ENCODE measurements at places on chromosomes 2 and 18. TPM values are rescaled to one million over a fixed set of nuclear protein-coding genes. Genes with fewer than 3 reads are reported as not detected.

- H3K4me3 ChIP-seq: no peak overlapping the region
- no peaks in the 10 kb centered on the region for H3K4me1 ChIP-seq
- no peak overlapping the region for H3K27ac ChIP-seq
- H3K27me3 ChIP-seq: peaks cover 10% of the 10 kb centered on the region
Measured at GRCh38 chr2:70920367-70920715, 15.4 kb upstream of the ATP6V1B1 start.

GRCh38 chr2:173286153-173286809 lies 68.4 kb upstream of the CDCA7 start:
- no peak for DNase-seq
- no peak overlapping the region for H3K27ac ChIP-seq

DNA sequence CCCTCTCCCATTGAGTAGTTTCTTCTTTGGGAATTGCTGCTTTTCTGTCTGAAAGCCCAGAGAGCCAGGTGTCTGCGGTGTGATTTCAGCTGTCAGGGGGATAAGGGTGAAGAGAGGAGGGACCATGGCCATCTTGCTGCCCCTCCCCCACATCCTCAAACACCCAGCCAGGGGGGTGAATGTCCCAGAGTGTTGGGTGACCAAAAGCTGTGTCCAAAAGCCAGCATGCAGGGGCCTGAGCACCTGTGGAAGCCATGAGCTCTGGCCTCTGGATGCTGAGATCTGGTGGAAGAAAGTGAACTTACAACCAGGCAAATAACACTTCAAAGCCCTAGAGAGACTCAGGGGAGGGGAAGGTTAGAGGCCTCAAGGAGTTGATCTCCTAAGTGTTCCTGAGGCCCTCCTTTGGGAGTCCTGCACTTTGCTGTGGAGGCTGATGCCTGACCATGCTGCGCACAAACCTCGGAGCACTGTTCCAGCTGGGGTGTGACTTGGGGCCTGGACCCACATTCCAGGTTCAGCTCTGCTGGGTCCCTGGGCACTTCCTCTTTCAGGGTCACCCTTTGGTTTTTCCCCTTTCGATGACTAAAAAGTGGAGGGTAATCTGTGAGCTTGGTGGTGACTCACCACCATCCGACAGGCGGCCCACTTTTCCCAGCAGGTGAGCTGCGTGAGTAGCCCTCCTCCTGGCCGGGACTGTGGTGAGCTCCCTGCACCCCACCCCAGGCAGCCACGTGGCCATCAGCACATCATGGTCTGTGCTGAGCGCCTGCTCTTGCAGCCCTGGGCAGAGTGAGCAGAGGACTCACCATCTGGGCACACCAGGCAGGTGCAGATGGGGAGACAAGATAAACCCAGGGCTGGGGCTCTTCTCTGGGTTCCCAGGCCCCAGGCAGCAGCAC lies 66.8 kb upstream of the FOSL2 start:
- no peaks in the 10 kb centered on the region for H3K27me3 ChIP-seq
- no peak for DNase-seq
- no peaks in the 10 kb centered on the region for H3K4me1 ChIP-seq
- H3K27ac ChIP-seq: no peak overlapping the region

GRCh38 chr2:25400576-25401216 lies 59.0 kb upstream of the DNMT3A start:
- no peaks in the 10 kb centered on the region for H3K27me3 ChIP-seq
- DNase-seq: no peak
- no peaks in the 10 kb centered on the region for H3K36me3 ChIP-seq
- H3K4me1 ChIP-seq: no peaks in the 10 kb centered on the region

DNA sequence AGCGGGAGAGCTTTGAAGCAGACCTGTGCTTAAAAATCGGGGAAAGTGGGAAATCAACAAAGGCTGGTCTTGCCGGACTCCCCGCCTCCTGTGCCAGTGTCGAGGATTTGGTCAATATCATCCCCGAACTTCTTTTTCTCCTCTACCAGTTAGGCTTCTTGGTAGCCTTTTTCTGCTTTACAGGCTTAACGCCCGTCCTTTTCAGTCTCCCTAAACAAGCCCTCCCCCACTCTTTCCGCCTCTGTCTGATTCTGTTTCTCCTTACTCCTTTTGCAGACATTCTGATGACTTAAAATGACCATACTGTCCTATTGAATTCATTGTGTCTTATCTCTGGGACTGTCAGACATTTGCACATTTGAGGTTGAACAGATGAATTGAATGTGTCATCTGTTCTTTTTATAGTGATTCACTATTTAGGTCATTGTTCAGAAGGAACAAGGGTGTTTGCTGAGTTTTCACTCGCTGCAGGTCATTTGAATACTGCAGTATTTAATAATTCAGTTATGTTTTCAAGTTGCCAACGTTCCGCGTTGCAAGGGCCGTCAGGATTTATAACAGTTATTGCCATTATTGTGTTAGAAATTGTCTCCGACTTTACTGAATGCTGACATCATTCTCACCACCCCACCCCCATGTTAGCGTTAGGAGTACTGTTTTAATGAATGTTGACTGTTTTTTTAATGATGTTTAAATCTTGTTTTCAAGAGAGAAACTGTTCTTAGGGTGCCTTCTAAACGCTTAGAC lies 1.1 kb downstream of the ITGAV start:
- H3K36me3 ChIP-seq: no peaks in the 10 kb centered on the region
- H3K4me3 ChIP-seq: peak overlapping the region; percentile 90
- H3K4me1 ChIP-seq: peaks cover 15% of the 10 kb centered on the region
- DNase-seq: no peak

The NRP2 gene
- polyA plus RNA-seq: not detected

DNA sequence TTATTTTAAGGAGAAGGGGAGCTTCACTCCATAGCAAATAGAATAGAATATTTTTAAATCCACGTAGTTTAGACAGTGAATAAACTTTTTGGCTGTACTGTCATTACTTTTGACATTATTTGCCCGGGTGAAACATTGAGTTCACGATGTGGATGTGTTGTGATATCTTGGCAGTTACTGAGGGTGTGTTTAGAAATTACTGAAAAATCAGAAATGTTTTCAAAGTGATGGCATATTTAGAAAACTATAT lies 769 bp upstream of the FAM98A start:
- H3K4me3 ChIP-seq: peak overlapping the region; percentile 87
- no peaks in the 10 kb centered on the region for H3K27me3 ChIP-seq

DNA sequence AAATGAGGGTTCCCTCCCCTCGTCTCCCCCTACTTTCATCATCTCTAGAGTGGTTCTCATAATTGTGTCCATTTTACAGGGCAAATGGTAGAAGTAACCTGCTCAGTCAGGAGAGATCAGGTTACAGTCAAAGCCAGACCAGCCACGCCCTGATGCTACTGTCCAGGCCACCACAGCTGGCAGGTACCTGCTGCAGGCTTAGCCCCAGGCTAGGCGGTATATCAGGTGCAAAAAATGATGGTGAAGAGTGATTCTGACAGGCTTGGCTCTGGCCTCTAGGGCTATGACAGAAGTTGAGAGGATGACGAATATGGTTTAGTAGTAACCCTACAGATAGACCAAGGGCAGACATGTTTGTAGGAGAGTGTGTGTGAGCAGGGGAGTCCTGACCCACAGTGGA lies 67.1 kb downstream of the HAUS1 start:
- no peaks in the 10 kb centered on the region for H3K27me3 ChIP-seq
- peaks cover 26% of the 10 kb centered on the region for H3K4me1 ChIP-seq
- H3K27ac ChIP-seq: no peak overlapping the region
- no peaks in the 10 kb centered on the region for H3K36me3 ChIP-seq

The TMEM17 gene
- polyA plus RNA-seq: not detected

The APOB gene
- polyA plus RNA-seq: not detected

GRCh38 chr2:224222291-224222690 lies 179.6 kb downstream of the FAM124B start:
- H3K4me3 ChIP-seq: no peak overlapping the region
- H3K27me3 ChIP-seq: no peaks in the 10 kb centered on the region
- H3K36me3 ChIP-seq: no peaks in the 10 kb centered on the region
- no peaks in the 10 kb centered on the region for H3K4me1 ChIP-seq
- H3K27ac ChIP-seq: no peak overlapping the region
- no peak for DNase-seq

The SLC35G4 gene
- polyA plus RNA-seq: not detected

The CCDC141 gene
- 3.9 TPM for polyA plus RNA-seq

- no peak for DNase-seq
- H3K27me3 ChIP-seq: no peaks in the 10 kb centered on the region
- H3K4me3 ChIP-seq: no peak overlapping the region
- no peak overlapping the region for H3K27ac ChIP-seq
- H3K36me3 ChIP-seq: no peaks in the 10 kb centered on the region
Measured at GRCh38 chr2:62147610-62148301, 48.2 kb upstream of the B3GNT2 start.

The SLC16A14 gene
- polyA plus RNA-seq: 0.13 TPM

DNA sequence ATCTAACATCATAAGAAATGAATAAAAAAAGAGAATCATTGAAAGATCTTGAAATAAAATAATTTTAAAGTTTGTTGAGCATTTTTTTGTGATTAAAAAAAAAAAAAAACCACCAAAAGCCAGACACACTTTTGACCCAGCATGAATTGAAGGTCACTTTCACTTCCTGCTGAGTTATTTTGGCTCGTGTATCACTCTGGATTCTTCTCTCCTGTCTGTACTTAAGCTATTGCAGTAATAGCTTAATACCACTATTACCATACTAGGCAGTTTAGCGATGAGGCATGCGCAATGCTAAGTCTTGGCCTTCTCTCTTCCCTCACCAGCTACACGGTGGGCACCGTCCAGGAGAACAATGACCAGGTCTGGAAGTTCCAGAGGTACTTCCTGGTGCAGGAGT lies 54.5 kb upstream of the SPP2 start:
- no peak overlapping the region for H3K4me3 ChIP-seq
- H3K27ac ChIP-seq: no peak overlapping the region
- peaks cover 33% of the 10 kb centered on the region for H3K4me1 ChIP-seq
- no peak for DNase-seq

The TOGARAM2 gene
- polyA plus RNA-seq: 2.5 TPM

DNA sequence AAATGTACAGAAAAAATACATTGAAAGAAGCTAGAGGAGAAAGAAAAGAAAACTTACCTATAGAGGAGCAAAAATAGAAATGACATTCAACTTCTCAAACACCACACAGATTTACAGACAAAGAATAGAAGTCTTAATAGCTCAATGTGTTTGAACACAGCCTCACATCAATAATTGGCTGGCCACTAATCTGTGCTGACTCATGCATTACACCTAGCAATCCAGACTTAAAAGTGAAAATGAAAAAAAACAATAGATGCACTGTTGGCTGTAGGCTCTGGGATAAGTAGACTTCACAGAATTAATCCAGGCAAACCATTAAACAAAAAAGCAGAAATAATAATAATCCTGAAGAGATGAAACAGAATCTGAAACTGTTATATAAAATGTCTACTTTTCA lies 961.3 kb upstream of the CELF4 start:
- H3K27ac ChIP-seq: no peak overlapping the region
- H3K4me1 ChIP-seq: no peaks in the 10 kb centered on the region
- DNase-seq: no peak
- no peak overlapping the region for H3K4me3 ChIP-seq
- no peaks in the 10 kb centered on the region for H3K27me3 ChIP-seq

The POTEI gene
- polyA plus RNA-seq: not detected

The HSBP1L1 gene
- 17.2 TPM for polyA plus RNA-seq

DNA sequence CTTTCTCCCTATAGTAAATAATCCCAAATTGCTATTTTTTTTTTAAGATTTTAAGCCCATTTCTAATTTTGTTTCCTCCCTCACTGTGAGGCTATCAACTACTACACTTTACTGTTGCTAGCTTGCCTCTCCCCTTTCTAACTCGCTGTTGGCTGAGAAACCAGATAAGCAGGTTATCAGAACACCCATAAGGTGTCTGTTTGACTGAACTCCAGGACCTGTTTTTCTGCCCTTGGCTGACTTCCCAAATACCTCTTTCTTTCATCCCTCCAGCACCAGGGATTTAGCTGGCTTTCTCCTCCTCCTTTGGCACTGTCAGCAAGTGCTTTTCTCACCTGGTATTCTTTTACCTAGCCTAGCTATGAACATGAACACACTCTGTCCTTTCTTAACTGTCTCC lies 11.1 kb downstream of the TRAK2 start:
- H3K27me3 ChIP-seq: no peaks in the 10 kb centered on the region
- no peak for DNase-seq
- no peak overlapping the region for H3K4me3 ChIP-seq
- peaks cover 18% of the 10 kb centered on the region for H3K4me1 ChIP-seq
- no peak overlapping the region for H3K27ac ChIP-seq

The ZAP70 gene
- polyA plus RNA-seq: 184 TPM

- no peak overlapping the region for H3K27ac ChIP-seq
- no peaks in the 10 kb centered on the region for H3K27me3 ChIP-seq
- H3K4me3 ChIP-seq: no peak overlapping the region
- no peaks in the 10 kb centered on the region for H3K36me3 ChIP-seq
- DNase-seq: no peak
- H3K4me1 ChIP-seq: no peaks in the 10 kb centered on the region
Measured at GRCh38 chr18:36702401-36703013, 126.3 kb downstream of the TPGS2 start.

The PRSS56 gene
- not detected for polyA plus RNA-seq

DNA sequence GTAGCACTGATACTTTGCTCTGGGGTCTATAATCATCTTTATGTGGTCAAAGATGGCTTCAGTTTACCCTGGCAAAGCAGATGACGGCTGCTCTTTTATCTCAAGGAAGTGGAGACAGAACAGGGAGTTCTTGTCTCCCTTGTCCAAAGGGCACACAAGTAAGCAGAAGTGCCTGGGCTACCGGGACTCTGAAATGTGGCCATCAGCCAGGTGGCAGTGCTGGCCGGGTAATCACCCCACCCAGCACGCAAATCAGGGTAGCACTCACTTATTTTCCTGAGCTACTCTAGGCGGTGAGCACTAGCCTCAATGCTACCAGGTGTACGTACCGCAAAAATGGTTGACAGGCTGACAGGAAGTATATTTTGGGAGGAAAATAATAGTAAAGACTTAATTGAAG lies 119.7 kb upstream of the ETAA1 start:
- no peaks in the 10 kb centered on the region for H3K4me1 ChIP-seq
- H3K4me3 ChIP-seq: no peak overlapping the region
- no peaks in the 10 kb centered on the region for H3K27me3 ChIP-seq
- H3K36me3 ChIP-seq: no peaks in the 10 kb centered on the region
- H3K27ac ChIP-seq: no peak overlapping the region

- no peaks in the 10 kb centered on the region for H3K4me1 ChIP-seq
- H3K4me3 ChIP-seq: no peak overlapping the region
- no peak for DNase-seq
- no peaks in the 10 kb centered on the region for H3K36me3 ChIP-seq
Measured at GRCh38 chr2:3672861-3673678, 15.1 kb downstream of the ALLC start.

DNA sequence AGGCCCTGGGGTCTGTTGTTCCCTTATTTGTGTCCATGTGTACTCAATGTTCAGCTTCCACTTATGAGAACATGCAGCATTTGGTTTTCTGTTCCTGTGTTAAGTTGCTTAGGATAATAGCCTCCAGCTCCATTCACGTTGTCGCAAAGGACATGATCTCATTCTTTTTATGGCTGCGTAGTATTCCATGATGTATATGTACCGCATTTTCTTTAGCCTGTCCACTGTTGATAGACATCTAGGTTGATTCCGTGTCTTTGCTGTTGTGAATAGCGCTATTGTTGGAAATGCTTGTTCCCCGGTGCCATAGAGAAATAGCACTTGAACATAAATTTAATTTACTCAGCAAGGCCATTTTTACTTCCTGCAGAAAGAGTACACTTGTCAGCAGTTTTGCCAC lies 51.3 kb upstream of the EPAS1 start:
- H3K27ac ChIP-seq: no peak overlapping the region
- H3K4me3 ChIP-seq: no peak overlapping the region
- no peaks in the 10 kb centered on the region for H3K27me3 ChIP-seq
- no peaks in the 10 kb centered on the region for H3K4me1 ChIP-seq
- no peak for DNase-seq

- peaks cover 15% of the 10 kb centered on the region for H3K27me3 ChIP-seq
- H3K4me3 ChIP-seq: peak overlapping the region; percentile 51
- no peak for DNase-seq
- no peaks in the 10 kb centered on the region for H3K36me3 ChIP-seq
- peaks cover 15% of the 10 kb centered on the region for H3K4me1 ChIP-seq
- H3K27ac ChIP-seq: no peak overlapping the region
Measured at GRCh38 chr2:173355866-173356508, 1.3 kb downstream of the CDCA7 start.

All from CD8-positive, alpha-beta memory T cell (primary cell).